K562 (cell line): ENCODE measurements at places on chromosomes 12 and 14. TPM values are rescaled to one million over a fixed set of nuclear protein-coding genes. Genes with fewer than 3 reads are reported as not detected.
A peak's percentile ranks its signal among the peaks of the same experiment; 100 is the strongest.

Gene ST8SIA1
- 1.1 and 5.8 TPM in 2 replicates for polyA plus RNA-seq

Gene KLHL33
- polyA plus RNA-seq: 0.15 TPM in 1 of 2 replicates, not detected in the other

Gene MYH7
- not detected in 2 replicates for polyA plus RNA-seq

Gene SYCP3
- polyA plus RNA-seq: not detected in 2 replicates

Gene DIO3
- polyA plus RNA-seq: not detected in 2 replicates

Gene TSPAN19
- polyA plus RNA-seq: not detected in 2 replicates

Gene VAMP1
- polyA plus RNA-seq: 11.9 and 13.2 TPM in 2 replicates

Gene MYF6
- not detected in 2 replicates for polyA plus RNA-seq

Gene KRT4
- not detected in 2 replicates for polyA plus RNA-seq

DNA sequence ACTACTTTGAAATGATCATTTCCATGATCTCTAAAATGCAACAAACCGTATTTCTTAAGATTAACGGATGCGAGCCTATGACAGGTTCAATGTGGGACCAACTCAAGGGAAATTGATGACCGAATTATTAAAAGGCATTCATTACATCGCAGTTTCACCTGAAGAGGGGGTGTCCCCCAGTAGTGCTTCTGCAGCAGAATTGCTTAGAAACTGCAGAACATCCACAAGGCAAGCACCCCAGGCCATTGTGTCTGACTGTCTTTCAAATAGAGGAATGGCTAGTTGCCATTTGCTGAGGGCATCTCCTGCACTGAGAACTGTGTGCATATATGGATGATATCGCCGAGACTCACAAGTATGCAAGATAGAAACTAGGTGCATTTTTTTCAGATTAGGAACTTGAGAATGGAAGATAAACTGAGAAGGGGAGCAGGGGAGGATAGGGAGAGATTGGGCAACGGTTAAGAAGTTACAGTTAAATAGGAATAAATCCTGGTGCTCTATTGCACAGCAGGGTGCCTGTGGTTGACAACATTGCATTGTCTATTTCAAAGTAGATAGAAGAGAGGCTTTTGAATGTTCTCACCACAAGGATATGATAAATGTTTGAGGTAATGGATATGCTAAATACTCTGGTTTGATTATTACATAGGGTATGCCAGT lies 234.3 kb upstream of the PLEKHG7 start:
- no peaks in the 10 kb centered on the region for H3K27me3 ChIP-seq
- peaks cover 10% of the 10 kb centered on the region; the same call in 2 of the 3 replicates for H3K4me1 ChIP-seq
- DNase-seq: no peak
- H3K4me3 ChIP-seq: no peak overlapping the region

- no peak for DNase-seq
- no peaks in the 10 kb centered on the region for H3K4me1 ChIP-seq
- H3K27me3 ChIP-seq: no peaks in the 10 kb centered on the region
- H3K36me3 ChIP-seq: no peaks in the 10 kb centered on the region
Observed at GRCh38 chr12:33795536-33795935, 226.8 kb upstream of the ALG10 start.

- H3K27me3 ChIP-seq: no peaks in the 10 kb centered on the region
- H3K4me1 ChIP-seq: peaks cover 19% of the 10 kb centered on the region; the same call in 2 of the 3 replicates
- no peak overlapping the region for H3K4me3 ChIP-seq
- peaks cover 7% of the 10 kb centered on the region; the same call in 2 of the 3 replicates for H3K36me3 ChIP-seq
- DNase-seq: no peak
- no peak overlapping the region for H3K27ac ChIP-seq
Observed at GRCh38 chr14:103001651-103002396, 55.5 kb downstream of the CDC42BPB start.

- DNase-seq: no peak
- H3K27ac ChIP-seq: peak overlapping the region; percentile 37; the same call in 2 of the 3 replicates
- H3K4me1 ChIP-seq: peaks cover 40% of the 10 kb centered on the region
- no peaks in the 10 kb centered on the region for H3K36me3 ChIP-seq
- H3K27me3 ChIP-seq: no peaks in the 10 kb centered on the region
Observed at GRCh38 chr12:51321882-51322281, 2.1 kb downstream of the BIN2 start.

DNA sequence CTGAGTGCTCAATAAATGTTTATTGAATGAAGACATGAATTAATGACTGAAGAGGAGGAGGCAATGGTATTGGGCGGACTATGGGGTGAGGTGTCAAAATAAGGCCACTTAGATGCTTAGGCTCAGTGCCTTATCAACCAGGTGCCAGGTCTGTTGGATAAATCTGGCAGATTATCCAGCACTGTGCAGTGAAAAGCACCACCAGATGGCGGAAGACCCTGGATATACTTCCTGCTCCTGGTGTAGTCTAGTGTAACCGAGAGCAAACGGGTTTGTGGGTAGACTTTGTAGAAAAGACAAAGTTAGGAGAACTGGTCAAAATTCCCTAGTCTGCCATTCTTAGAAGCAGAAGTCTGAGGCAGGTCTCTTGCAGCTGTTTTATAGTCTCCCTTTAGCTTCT lies 306.3 kb downstream of the ATP23 start:
- no peak overlapping the region for H3K4me3 ChIP-seq
- no peaks in the 10 kb centered on the region for H3K4me1 ChIP-seq
- no peak for DNase-seq
- no peaks in the 10 kb centered on the region for H3K36me3 ChIP-seq
- no peaks in the 10 kb centered on the region for H3K27me3 ChIP-seq
- H3K27ac ChIP-seq: no peak overlapping the region

DNA sequence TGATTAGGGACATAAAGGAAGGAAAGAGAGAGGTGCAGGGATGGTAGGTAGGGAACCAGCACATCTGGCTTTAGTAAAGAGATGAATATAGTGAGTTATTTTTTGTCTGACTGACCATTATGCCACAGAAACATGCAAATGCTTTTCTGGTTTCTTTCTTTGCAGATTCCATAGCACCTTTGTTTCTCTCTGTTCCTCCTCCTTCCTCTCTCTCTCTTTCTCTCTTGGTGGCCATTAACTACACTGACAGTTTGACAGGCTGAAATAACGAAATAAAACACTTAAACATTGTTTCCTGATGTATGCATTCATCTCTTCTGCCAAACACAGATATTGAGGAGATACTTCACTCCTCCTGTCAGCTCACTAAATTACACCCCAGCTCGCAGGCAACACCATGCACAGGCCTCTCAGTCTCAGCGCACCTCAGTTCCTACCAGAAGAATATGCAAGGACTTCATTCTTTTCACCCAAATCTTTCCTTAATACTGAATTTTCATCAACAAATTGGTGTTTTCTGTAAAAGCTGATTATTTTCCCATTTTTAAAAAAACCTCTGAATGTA lies 406.9 kb upstream of the SOX5 start:
- H3K4me1 ChIP-seq: no peaks in the 10 kb centered on the region
- no peak overlapping the region for H3K27ac ChIP-seq
- H3K36me3 ChIP-seq: no peaks in the 10 kb centered on the region
- DNase-seq: no peak
- no peak overlapping the region for H3K4me3 ChIP-seq
- no peaks in the 10 kb centered on the region for H3K27me3 ChIP-seq

DNA sequence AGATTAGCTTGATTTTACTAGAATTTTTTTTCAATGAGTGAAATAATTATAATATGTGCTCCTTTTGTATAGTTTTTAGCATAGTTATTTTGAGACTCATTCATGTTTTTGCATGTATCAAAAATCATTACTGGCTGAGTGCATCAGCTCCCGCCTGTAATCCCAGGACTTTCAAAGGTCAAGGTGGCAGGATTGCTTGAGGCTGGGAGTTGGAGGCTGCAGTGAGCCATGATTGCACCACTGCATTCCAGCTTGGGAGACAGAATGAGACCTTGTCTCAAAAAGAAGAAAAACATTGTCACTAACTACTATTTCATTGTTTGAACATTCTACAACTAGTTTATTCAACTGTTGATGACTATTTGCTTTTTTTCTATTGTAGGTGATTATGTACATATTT lies 802.7 kb downstream of the SLC16A7 start:
- no peaks in the 10 kb centered on the region for H3K27me3 ChIP-seq
- no peaks in the 10 kb centered on the region for H3K4me1 ChIP-seq
- H3K4me3 ChIP-seq: no peak overlapping the region
- no peak overlapping the region for H3K27ac ChIP-seq
- H3K36me3 ChIP-seq: no peaks in the 10 kb centered on the region
- DNase-seq: no peak

- no peak overlapping the region for H3K27ac ChIP-seq
- H3K4me1 ChIP-seq: no peaks in the 10 kb centered on the region; the same call in 2 of the 3 replicates
- H3K4me3 ChIP-seq: no peak overlapping the region
- H3K27me3 ChIP-seq: no peaks in the 10 kb centered on the region
- no peak for DNase-seq
Observed at GRCh38 chr12:46650688-46651087, 175.1 kb downstream of the SLC38A4 start.

- H3K4me3 ChIP-seq: no peak overlapping the region
- no peaks in the 10 kb centered on the region for H3K27me3 ChIP-seq
- peaks cover 3% of the 10 kb centered on the region; the same call in 2 of the 3 replicates for H3K36me3 ChIP-seq
- H3K27ac ChIP-seq: no peak overlapping the region
- peaks cover 23% of the 10 kb centered on the region for H3K4me1 ChIP-seq
Observed at GRCh38 chr12:112370199-112370598, 12.0 kb downstream of the HECTD4 start.

DNA sequence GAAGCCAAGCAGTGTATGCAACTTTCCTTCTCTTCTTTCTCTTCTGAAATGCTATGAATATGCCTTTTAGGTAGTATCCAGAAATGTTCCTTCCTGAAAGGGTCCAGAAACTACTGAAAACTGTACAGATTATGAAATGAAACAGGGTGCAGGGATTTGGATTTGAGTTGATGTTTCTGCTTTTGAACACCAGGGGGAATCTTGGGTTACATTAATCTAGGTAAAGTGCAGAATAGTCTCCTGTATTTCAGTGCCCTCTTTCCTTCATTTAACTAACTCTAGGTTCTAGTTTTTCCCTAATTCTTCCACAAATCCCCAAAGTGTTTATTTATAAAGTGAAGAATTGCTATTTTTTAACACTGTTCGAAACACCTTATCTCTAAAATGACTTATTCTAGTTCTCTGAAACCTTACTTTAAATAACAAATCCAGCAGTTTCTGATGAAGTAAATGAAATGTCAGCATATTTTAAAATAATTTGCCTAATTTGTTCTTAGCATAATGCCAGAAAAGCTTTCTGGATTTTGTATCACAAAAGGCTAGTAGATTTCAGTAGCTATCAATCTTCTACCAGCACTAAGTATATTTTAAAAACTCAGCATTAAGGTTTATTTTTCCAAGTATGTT lies 111.9 kb downstream of the LRRK2 start:
- DNase-seq: no peak
- no peak overlapping the region for H3K27ac ChIP-seq
- H3K36me3 ChIP-seq: no peaks in the 10 kb centered on the region
- no peak overlapping the region for H3K4me3 ChIP-seq

- DNase-seq: no peak
- H3K27me3 ChIP-seq: no peaks in the 10 kb centered on the region
- no peak overlapping the region for H3K4me3 ChIP-seq
- H3K36me3 ChIP-seq: peaks cover 33% of the 10 kb centered on the region; the same call in 2 of the 3 replicates
- H3K4me1 ChIP-seq: peaks cover 24% of the 10 kb centered on the region
Observed at GRCh38 chr12:122117979-122118378, 39.4 kb downstream of the MLXIP start.

DNA sequence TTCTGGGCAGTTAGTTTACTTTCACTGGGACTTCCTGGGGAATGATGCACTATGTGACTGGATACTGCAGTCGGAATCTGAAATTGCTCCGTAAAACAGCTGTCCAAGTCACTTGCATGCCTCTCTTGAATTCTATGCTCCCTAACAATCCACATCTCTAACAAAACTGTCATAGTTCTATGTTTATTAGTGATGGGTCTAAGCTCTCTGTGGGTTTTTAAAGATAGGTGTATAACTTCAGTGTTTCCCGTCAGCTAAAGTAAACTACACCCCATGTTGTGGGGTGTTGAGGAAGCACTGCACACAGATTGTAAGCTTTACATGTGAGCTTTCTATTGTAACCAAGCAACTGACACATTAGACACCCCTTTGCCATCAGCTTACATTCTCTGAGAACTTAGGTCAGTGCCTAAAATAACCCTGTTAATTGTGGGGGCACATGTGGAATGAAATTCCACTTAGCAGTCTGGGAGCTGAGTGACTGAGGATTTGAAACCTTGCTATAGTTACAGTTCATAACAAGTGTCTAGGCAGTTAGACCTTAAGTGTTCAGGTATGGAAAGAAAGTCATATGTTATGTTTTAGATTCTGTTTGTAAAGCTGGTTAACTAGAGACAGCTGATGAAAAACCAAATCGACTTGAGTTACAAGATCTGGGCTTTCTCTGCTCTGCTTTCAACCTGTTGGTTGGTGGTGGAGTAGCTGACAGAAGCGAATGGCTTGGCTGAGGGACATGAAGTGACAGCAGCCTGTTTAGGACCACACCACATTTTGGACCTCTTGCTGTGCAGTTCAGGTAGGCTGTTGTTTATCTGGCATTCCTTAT lies 165.7 kb downstream of the AKAP6 start:
- no peak overlapping the region for H3K4me3 ChIP-seq
- DNase-seq: no peak
- no peaks in the 10 kb centered on the region for H3K4me1 ChIP-seq
- H3K27ac ChIP-seq: no peak overlapping the region

- no peak overlapping the region for H3K4me3 ChIP-seq
- no peak for DNase-seq
- H3K4me1 ChIP-seq: peaks cover 9% of the 10 kb centered on the region; the same call in 2 of the 3 replicates
- no peaks in the 10 kb centered on the region for H3K36me3 ChIP-seq
Observed at GRCh38 chr12:26281320-26281719, 85.9 kb downstream of the SSPN start.

GRCh38 chr14:67532606-67532997 lies 488 bp upstream of the PLEKHH1 start:
- no peaks in the 10 kb centered on the region for H3K36me3 ChIP-seq
- H3K4me1 ChIP-seq: peaks cover 15% of the 10 kb centered on the region
- no peaks in the 10 kb centered on the region for H3K27me3 ChIP-seq
- no peak for DNase-seq
- peak overlapping the region; percentile 57; the same call in 2 of the 3 replicates for H3K27ac ChIP-seq

DNA sequence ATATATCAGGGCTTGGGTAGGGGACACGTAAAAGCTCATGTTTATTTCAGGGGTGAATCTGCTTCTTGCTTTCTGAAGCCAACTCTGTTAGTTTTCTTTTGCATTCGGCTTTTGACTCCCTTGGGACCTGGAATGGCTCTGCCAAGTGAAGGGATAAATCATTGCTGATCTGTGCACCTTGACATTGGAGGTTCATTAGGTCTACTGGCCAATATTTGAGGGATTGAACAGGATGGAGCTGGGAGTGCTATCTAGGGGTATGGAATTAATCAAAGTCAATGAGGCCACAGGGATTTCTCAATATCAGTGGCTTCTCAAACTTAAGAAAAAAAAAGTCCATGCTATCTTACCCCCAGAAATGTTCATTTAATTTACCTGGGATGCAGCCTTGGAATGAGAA lies 203.5 kb upstream of the RMST start:
- H3K36me3 ChIP-seq: no peaks in the 10 kb centered on the region
- no peak overlapping the region for H3K27ac ChIP-seq
- H3K4me1 ChIP-seq: no peaks in the 10 kb centered on the region
- no peak overlapping the region for H3K4me3 ChIP-seq
